ENCODE measurements at places on chromosomes 2 and 18.

DNA sequence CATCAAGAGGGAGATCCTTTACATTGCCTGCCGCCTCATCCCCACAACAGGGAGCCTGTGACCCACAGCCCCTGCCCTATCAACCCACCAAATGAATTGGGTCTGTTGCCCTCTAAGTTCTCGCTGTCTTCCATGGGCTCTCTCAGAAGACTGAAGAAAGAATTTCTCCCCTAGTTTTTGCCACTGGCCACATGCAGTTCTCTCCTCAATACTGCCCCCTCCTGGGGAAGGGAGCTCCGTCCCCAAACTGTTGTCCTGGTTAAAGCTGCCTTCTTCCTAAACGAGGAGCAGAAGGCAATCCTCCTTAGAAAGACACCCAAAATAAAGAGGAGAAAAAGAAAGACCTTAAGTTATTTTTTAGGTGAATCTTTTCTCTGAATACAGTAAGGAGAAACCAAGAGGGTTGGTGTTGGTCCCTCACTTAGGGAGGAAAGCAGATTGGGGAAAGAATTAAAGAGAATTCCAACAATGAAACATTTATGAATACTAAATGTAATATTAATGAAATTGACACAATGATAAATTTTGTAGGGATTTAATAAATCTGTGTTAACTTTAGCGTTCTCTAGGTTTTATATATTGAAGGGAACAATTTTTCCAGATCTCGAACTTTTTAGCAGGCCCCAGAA is 31.1 kb upstream of the SATB2 start:
- no peak for DNase-seq

DNA sequence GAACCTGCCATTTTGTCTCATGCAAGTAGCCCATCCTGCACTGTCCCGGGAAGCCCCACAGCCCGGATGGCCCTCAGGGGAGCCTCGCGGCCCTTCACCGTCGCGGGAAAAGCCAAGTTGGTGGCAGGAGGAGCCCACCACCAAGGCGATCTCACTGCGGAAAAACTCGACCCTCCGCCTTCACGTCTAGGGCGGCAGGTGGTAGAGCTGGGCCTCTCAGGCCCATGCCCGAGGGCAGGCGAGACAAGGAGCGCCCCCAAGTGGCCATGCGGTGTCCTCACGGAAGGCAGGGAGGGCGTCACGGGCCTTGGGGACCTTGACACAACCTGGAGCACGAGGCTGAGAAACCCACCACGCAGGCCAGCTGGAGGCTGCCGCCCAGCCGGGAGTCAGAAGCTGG is 34.8 kb upstream of the SKA1 start:
- no peak for DNase-seq

- DNase-seq = no peak
Measured at GRCh38 chr2:135984199-135985017, 1.0 kb downstream of the DARS1 start.

DNA sequence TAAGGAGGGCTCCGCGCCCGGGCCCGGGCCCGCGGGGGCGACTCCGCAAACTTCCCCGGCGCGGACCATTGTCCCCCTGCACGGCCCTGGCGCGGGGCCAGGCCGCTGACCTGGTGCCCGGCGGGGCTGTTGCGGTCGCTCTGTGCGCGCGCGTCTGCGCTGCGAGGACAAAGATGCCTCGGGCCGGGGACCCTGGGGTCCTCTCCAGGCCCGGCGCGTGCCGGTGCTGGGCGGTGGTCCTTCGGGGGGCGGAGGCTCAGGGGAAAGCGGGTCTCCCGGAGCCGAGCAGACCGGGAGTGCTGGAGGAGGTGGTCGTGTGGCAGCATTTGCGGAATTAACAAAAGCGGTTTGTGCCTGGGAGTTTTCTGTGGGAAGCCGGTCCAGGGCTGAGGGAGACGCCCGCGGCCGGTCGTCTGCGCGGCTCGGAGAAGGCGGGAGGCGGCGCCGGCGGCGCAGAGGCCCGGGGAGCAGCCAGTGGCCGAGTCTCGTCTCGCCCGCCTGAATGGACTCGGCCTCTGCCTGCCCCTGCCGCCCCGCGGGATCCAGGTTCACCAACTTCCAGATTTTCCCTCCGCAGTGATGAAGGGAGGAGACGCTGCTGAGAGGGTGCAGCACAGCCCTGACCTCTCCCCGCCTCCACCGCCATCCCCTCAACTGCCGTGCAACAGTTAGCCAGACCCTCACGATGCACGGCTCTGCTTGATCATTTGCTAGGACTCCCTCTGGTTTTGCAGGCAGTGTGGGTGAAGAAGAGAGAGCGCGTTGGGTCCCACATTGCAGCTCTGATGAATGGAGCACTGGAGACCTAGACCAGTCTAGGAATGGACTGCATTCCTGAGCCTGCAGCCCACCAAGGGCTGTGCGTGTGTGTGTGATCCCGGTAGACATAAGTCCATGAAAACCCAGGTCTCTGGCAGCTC is 705 bp downstream of the EFR3B start:
- no peak for DNase-seq

GRCh38 chr2:85999061-85999831 is 106.4 kb downstream of the POLR1A start:
- DNase-seq = no peak

DNA sequence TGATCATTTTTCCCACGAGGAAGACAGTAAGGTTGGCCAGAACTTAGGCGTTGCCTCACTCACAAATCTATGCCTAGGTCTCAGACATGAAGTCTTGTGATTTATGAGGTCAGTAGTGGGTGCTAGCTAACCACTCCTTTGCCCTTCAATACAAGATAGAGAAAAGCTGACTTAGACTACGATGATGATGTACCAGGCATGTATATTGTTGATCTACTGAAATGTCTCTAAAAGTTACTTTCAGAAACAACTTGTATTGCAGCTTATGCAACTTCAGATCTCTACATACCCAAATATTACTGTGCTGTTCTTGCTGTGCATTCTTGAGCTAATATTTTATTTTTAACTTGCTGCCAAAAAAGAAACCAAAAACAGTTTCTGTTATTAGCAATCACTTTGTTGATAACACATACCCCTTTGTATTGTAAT is 30.6 kb downstream of the MAPRE2 start:
- DNase-seq = no peak

Measured in stimulated activated CD4-positive, alpha-beta T cell treated with anti-CD3 and anti-CD28 coated beads, Interleukin-1b, Interleukin-23, amount 100 ng/mL, for 1 hour (primary cell).